CD14-positive monocyte (primary cell): ENCODE measurements at places on chromosomes 13 and 19.

DNA sequence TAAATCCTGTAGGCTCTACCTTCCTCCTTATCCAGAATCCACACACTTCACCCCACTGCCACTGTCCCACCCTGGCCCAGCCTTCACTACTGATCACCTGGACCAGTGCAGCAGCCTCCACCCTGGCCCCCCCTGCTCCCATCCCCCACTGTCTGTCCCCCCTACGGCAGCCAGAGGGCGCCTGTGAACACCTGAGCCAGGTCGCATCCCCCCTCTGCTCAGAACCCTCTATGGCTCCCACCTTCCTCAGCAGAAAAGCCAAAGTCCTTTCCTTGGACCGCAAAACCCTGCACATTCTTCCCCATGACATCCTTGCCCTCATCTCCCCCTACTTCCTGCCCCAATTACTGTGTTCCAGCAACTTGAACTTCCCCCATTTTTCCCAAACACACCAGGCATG, 20.6 kb downstream of the ELAVL3 start:
- DNase-seq, result no peak

DNA sequence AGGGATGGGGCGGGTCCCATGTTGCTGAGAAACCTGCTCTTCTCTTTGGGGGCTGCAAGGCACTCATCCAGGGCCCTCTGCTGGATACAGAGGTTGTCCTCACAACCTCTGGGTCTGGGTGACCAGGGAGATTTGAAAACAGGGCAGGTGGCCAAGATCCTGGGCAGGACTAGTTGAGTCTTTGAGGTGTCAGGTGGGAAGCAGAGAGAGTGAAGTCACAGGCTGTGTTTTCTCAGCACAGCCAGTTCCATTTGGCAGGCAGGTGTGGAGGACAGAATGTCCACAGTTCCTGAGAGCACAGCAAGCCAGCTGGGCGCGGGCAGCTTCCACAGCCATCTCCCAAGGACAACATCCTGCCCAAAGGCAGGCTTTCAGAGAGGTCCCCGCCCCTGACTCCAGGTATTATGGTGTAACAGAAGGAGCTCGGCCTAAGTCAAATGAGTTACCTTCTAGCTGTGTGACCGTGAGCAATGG, 118.8 kb downstream of the NUFIP1 start:
- no peak for DNase-seq

- DNase-seq, result no peak
Measured at GRCh38 chr19:11554160-11554559, 4.9 kb downstream of the ELOF1 start.

- no peak for DNase-seq
Measured at GRCh38 chr13:74131227-74131626, 3.0 kb downstream of the KLF12 start.
